ENCODE measurements at places on chromosomes 12 and 14.

- DNase-seq: no peak
Observed at GRCh38 chr12:21239866-21240265, 94.9 kb downstream of the SLCO1A2 start.

DNA sequence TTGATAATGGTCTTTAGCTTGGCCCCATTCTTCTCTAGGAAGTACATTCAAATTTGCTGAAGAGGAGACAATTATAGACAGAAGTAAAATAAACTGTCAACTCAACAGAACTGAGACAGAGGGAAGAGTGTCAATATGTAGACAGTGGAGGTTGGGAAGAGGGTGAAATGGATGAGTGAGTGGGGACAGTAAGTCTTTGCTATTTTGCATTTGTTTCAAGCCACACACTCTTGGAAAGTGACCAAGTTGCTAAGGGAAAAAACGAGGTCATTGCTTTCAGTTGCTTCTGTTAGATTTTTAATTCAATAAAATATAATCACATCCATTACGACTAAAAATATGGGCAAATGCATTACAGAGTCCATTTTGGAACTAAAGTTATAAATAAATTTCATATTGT, 47.8 kb downstream of the BTBD7 start:
- DNase-seq: no peak

- no peak for DNase-seq
Observed at GRCh38 chr12:53252349-53252916, 15.7 kb upstream of the ESPL1 start.

DNA sequence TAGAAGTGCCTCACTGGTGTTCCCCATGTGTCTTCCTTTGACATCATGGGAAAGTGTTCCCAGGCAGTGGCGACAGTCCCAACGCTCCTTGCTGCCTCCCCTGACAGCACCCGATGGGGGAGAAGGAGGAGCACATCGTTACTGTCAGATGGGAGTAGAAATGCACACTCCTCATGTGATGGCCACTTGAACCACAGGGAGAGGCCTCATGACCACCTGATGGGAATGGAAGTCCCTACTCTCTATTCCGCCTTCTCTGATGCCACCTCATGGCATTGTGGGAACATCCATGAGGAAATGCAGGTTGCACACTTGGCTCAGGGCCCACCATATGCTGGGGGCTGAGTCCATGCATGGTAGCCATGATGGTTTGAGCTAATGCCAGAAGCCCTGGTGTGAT, 14.3 kb upstream of the CORO1C start:
- DNase-seq: no peak

DNA sequence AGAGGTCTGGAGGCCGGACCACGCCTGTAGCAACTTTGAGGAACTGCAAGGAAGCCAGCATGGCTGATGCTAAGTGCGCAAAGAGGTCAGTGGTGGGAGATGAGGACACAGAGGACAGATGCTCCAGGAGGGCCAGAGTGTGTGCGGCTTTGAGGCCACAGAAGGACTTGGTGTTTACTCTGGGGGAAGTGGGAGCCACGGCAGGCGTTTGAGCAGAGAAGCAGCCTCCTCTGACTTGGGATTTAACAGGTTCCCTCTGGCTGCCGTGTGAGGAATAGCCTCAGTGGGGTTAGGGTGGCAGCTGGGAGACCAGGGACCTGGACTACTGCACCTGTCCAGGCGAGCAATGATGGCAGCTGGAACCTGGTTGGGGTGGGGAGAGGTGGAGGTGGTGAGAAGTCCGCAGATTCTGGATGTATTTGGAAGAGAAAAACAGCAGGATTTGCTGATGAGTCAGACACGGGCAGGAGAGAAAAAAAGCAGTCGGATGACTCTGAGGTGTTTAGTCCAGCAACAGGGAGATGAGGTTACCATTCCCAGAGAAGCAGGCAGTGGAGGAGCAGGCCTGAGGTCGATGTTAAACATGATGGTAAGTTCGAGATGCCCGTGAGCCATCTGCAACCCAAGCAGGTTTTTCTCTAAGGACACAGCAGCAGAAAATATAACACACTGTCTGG, 143.5 kb downstream of the SCARB1 start:
- DNase-seq: no peak

- no peak for DNase-seq
Observed at GRCh38 chr12:4873947-4874346, 35.8 kb upstream of the KCNA1 start.

DNA sequence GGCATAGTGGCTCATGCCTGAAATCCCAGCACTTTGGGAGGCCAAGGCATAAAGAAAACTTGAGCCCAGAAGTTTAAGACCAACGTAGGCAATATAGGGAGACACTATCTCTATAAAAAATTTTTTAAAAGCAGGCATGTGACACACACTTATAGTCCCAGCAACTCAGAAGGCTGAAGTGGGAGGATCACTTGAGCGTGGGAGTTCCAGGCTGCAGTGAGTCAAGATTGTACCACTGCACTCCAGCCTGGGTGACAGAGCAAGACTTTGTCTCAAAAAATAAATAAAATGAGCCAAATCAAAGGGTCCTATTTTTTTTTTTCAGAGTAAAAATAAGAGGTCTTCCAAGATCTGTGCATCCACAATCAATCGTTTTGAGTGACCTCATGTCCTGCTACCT, 237.6 kb downstream of the SLC16A7 start:
- DNase-seq: no peak

DNA sequence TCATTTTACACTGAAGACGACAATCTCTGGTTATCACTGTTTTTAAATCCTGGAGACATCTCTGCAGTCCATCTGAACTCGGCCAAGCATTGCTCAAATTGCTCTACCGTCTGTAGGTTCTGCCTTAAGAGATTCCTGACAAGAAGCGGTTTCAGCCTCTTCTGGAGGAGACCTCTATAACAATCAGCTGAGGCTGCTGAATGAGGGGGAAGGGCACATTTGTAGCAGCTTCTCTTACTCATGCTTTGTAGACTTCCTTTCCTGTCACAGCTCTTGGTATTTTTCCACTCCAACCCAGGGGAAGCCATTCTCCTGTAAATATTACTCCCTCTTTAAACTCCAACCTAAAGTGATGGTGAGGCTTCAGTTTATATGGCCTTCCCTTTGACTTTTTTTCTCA, 3.0 kb downstream of the ARG2 start:
- peak; percentile 10 for DNase-seq

DNA sequence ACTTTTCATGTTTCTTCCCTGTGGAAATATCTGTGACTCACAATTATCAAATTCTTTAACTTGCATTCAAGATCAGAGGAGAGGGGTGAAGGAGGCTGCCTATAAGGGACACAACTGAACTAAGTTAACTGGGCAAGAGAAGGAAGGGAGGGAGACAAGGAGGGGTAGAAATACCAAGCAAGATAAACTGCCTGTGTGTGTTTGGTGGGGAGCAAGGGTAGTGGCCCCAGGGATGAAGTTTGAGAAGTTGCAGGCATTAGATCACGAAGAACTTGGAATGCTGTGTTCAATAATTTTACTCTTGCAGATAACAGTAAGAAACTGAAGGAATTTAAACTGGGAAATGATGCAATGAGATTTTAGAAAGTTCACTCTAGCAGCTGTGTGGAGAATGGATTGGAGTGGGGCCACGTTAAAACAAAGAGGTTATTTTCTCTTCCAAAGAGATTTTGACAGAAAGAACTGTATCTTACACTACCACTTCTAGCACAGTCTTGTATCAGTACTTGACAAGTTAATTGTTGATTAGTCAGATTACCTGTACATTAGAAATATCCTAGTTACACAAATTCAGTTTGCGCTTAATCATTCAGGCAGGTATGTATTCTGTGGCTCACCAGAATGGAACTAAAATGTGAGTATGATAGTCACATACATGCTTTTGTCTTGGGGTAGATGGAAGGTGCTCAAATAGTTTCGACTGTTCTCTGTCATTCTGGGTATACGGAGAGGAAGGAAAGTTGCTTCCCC, 7.4 kb downstream of the PKP2 start:
- no peak for DNase-seq
